ENCODE measurements at places on chromosomes 2 and 18. TPM values are rescaled to one million over a fixed set of nuclear protein-coding genes. Genes with fewer than 3 reads are reported as not detected.

DNA sequence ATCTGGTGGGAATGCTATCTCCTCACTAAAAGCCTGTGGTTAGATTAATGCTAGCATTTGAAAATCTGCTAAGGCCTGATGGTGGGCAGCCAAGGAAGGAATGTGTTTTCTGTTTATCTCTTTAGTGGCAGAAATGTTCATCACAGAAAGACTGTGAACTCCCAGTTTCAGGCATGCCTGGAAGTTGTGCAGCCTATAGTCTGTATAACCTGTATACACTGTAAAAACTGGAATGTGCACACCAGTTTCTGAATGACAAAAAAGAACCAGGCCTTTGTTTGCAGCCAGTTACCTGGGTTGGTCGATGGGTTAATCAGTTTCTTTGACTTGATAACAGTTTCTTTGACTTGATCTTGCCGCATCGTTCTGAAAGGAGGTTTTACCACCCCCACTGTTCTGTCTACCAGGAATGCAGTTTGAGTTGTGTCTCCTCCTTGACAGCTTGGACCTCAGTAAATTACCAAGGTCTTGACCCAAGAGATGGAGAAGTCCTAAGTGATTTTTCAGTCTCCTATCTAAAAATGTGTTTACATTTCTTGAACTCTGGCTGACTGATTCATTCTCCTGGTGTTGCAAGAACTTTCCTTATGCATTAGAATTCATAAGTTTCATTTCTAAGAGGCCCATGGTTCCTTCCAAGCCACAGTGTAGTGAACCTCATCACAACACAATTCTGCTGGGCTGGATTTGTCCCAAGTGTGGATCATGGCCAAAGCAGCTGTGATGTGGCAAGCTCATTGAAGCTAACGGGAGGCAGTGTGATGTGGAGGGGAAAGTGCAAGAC lies 62.2 kb downstream of the KIAA2012 start:
- ATAC-seq = peak; percentile 91

- peak; percentile 40 for ATAC-seq
These were observed 39.0 kb downstream of the EN1 start for GRCh38 chr2:118808429-118808809.

TRIM43 gene
- not detected for total RNA-seq

CNTNAP5 gene
- 9.0 TPM for total RNA-seq

DNA sequence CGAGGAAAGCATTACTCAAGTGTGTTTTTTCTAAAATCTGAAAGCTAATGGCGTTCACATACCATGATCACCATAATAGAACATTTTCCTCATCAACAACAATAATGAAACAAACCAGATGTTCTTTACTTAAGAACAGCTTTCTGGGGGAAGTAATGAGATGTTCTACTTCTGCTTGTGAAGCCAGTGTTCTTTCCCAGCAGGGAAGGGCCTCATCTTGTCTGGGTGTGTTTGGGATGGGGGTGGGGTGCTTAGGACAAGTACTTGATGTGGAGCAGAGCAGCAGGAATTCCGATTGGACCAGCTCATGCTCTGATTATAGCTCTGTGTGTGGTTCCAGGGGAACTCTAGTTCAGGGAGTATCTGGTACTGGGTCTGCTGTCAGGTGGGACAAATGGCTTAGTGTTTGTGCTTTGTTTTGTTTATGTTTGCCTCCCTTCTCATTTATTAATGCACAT lies 163.0 kb upstream of the NOSTRIN start:
- peak; percentile 48 for ATAC-seq

DNA sequence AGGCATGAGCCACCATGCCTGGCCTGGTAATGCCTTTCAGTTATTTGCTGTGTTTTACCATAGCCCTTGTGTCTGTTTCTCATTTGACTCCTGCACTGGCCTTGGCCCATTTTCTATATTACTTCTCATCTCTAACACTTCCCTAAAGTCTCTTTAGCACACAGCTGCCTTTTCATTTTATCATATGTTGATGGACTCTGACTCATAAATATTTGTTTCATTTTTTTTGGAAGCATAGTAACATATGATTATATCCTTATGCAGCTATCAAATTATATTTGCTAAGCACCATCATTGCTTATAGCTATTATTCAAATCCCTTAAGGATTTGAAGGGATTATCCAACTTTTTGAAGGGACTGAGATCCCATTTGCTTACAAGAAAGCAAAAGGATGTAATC lies 320.3 kb downstream of the GPD2 start:
- no peak for ATAC-seq

DNA sequence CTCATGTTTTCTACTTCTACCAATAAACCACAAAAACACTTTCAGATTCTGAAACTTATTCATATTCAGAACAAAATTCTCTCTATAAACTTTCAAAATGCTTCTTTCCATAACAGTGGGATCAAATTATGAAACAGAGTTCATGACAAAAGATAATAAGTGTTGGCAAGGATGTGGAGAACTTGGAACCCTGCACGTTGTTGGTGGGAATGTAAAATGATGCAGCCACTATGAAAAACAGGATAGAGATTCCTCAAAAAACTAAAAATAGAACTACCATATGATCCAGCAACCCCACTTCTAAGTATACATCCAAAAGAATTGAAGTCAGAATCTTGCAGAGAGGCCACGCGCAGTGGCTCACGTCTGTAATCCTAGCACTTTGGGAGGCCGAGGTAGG lies 45.4 kb downstream of the GEMIN6 start:
- no peak for ATAC-seq

- no peak for ATAC-seq
These were observed 564.0 kb upstream of the GCFC2 start for GRCh38 chr2:76274676-76275075.

AP1S3 gene
- total RNA-seq = 5.2 TPM

DNA sequence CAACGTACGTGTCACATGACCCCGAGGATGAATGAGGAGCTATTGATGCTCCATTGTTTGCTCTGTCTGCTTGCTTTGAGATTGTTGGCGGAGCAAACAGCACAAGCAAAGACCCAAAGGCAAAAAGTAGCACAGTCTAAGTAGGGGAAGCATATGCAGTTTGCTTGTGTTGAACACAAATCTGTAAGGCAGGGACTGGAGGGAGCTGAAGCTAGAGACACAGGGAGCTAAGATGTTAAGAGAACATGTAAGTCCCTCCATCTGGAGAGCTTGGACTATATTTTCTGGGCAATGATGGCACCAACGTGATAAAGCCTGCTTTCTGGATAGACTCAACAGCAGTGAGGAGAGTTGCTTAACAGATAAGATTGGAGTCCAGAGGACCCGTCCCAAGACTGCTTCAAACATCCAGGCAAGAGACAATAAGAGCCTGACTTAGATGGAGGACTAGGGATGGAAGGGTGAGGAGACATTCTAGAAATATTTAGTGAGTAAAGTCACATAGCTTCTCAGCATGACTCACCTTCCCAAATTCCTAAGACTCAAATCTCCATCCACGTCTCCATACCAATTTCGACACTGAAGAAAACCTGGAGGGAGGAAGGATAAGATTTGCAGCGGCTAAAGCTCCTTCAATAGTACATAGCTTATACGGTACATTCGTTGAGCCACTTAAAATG lies 88.1 kb upstream of the KLF7 start:
- no peak for ATAC-seq

- peak; percentile 73 for ATAC-seq
These were observed 42.3 kb upstream of the ATIC start for GRCh38 chr2:215269397-215270117.

- no peak for ATAC-seq
These were observed 111.2 kb upstream of the FSHR start for GRCh38 chr2:49265471-49265870.

NDUFAF7 gene
- 27.5 TPM for total RNA-seq

GRCh38 chr18:79575891-79576685 lies 103.5 kb upstream of the CTDP1 start:
- ATAC-seq = peak; percentile 92

- no peak for ATAC-seq
These were observed 24.3 kb downstream of the DLGAP1 start for GRCh38 chr18:4430836-4431235.

DNA sequence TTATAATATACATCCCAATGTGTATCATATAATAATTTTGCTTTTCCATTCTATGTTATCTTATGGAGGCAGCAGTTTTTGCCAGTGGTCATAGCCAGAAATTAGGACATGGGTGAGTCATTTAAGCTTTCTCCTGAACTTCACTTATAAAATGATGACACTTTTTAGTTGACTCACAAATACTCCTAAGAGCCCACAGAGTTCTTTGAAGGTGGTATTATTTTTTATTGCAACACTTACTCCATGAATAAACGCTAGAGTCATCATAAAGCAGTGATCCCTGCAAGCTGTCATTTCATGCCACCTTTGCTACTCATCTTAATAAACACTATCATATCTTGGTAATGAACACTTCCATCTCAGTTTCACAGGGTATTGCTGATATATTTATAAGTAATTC lies 69.9 kb upstream of the MAPRE2 start:
- no peak for ATAC-seq

GRCh38 chr2:109479804-109480203 lies 134.0 kb downstream of the SEPTIN10 start:
- peak; percentile 31 for ATAC-seq

SP140 gene
- total RNA-seq = 0.38 TPM

- no peak for ATAC-seq
These were observed 113.4 kb downstream of the EIPR1 start for GRCh38 chr2:3264010-3264744.

C2orf69 gene
- total RNA-seq = 9.7 TPM

SETBP1 gene
- 1.6 TPM for total RNA-seq

- ATAC-seq = no peak
These were observed 129.3 kb downstream of the MBP start for GRCh38 chr18:77003316-77003715.

- ATAC-seq = no peak
These were observed 822 bp downstream of the PSMG2 start for GRCh38 chr18:12703664-12704063.

DNA sequence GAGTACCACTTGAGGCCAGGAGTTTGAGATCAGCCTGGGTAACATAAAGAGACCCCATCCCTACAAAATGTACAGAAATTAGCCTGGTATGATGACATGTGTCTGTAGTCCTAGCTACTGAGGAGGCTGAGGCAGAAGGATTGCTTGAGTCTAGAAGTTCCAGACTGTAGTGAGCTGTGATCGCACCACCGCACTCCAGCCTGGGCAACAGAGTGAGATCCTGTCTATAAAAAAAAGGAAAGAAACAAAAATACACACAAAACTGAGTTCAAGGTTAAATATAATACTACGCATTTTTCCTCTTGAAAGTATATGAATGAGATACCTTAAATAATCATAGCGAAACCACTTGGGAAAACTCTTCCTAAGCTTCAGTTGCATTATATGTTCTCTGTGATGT lies 94.0 kb downstream of the LDLRAD4 start:
- no peak for ATAC-seq

DNA sequence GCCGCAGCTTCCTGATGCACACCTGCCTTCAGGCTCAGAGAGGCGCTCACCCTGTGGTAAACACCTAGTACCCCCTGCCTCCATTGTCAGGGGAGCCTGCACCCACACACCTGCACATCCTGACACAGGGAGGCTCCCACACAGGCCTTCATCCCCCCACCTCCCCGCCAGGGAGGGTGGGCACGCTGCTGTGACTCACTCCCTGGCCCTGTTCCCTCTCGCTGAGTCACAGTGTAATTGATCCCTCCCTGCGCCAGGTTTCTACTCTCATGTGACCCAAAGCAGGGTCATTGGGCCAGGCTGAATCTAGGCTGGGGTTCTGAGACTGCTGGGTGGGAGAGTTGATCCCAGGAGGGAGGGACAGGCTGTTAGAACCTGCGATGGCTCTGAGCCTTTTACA lies 8.5 kb upstream of the CELF4 start:
- ATAC-seq = peak; percentile 41

GRCh38 chr2:199223791-199224190 lies 233.9 kb downstream of the SATB2 start:
- ATAC-seq = no peak

DNA sequence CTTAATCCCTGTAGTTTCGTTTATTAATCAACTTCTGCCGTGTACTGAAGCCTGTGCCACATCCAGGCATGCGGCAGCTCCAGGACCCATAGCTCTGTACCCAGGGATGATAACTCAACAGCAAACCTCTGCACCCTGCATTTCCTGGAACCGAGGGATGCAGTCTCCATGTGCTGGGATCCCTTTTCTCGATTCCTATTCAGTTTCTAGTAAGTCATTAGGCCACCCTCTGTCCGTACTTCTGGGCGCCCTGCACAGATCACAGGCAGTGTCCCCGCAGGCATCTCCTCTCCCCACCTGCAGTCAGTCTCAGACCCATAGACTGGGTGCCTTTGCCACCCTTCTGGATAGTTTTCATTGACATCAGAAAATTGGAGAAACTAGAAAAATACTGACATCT lies 18.8 kb downstream of the TMEM18 start:
- no peak for ATAC-seq

GRCh38 chr2:146123256-146123655 lies 1603.3 kb upstream of the ZEB2 start:
- ATAC-seq = no peak

DNA sequence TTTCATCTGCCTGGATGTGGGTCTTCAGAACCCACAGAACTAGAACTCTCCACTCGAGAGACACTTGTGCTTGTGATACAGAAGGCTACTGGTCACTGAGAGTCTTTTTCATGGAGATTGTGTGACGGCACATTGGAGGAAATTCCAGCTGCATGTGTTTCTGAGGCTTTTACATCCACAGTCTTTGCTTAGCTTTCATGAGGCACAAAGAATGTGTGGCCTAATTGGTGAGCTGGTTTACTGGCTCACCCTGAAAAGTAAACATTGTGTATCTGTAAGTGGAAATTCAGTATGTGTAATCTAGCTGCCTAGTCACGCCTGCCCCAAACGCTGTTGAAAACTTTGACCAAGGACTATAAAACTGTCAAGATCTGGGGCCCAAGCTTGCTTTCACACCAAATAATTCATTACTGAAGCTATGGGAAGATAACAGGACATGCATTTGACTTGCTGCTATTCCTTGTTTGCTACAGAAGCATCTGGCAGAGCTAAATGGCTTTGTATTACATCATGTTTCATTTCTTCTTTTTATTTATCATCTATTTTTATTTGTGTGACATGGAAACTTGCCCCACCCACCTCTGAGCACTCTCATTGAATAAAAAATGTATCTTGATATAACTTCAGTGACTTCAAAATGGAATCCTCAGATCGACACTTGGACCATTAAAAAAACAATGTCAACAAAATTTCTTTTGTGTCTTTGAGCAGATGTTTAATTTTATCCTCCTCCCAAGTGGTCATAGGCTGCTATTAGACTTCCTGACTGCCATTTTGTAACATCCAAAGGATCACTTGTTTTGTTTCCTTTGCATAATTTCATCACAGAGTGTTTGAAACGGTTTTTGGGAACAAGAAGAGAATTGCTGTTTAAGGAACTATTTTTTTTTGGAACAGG lies 80.2 kb downstream of the EFEMP1 start:
- ATAC-seq = peak; percentile 86

SLC16A14 gene
- 29.4 TPM for total RNA-seq

SERPINB13 gene
- 0.18 TPM for total RNA-seq

GRCh38 chr2:135945526-135945925 lies 39.9 kb downstream of the DARS1 start:
- ATAC-seq = no peak

DNA sequence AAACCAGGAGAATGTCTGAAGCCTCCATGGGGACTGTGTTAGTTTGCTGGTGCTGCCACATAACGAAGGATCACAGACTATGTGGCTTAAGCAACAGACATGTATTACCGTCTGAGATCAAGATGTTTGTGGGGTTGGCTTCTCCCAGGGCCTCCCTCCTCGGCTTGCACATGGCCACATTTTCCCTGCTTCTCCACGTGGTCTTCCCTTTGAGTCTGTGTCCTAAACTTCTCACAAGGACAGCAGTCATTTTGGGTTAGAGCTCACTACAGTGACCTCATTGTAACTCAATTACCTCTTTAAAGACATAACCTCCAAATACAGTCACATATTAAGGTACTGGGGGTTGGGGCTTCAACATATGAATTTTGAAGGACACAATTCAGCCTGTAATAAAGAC lies 44.6 kb upstream of the LPIN2 start:
- ATAC-seq = no peak

ADGRF3 gene
- 2.2 TPM for total RNA-seq
